ENCODE measurements at places on chromosomes 2 and 18.

GRCh38 chr2:37471994-37472393 is 127.6 kb downstream of the QPCT start:
- DNase-seq = no peak

GRCh38 chr2:33363325-33364298 is 112.8 kb upstream of the RASGRP3 start:
- DNase-seq = no peak

GRCh38 chr18:75497576-75498235 is 70.2 kb upstream of the SMIM21 start:
- DNase-seq = no peak

DNA sequence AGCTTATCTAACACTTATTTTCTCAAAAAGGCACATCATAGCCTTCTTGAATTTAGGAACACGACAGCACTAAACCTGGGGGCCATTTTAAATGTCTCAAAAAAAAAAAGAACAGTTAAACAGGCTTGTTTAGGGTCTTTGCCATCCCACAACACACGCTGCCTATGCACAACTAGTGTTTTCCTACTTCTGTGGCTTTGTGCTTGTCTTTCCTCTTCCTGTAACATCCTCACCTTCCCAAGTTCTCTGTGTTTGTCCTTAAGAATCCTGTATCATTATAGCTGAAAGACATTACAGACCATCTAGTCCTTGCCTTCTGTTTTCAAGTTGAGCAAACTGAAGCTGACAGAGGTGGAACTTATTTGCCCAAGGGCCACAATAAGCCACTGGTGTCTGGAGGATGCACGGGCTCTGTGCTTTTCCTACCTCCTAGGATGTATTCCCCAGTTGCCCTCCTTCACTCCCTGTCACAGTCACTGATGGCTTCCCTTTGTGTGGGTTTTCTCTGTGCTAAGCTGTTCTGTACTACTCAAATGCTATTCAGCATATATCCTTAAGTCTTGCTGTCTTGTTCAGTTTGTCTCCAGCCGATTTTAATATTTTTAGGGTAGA is 22.6 kb downstream of the SNRPD1 start:
- DNase-seq = no peak

DNA sequence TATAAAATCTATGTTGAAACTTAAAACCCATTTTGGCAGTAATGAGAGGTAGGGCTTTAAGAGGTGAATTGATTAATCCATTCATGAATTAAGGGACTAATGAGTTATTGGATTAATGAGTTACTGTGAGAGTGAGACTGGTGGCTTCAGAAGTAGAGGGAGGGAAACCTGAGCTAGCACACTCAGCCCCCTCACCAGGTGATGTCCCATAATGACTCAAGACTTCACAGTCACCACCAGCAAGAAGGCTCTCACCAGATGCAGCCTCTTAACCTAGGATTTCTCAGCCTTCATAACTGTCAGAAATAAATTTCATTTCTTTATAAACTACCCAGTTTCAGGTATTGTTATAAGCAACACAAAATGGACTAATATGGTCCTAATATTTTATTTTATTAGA is 621.7 kb upstream of the ACVR2A start:
- DNase-seq = no peak

- DNase-seq = no peak
These were observed 159.1 kb upstream of the ZSWIM2 start for GRCh38 chr2:187008111-187008510.

- no peak for DNase-seq
These were observed 34.9 kb upstream of the TGIF1 start for GRCh38 chr18:3415110-3415509.

GRCh38 chr2:96898641-96899412 is 28.9 kb upstream of the SEMA4C start:
- DNase-seq = no peak

DNA sequence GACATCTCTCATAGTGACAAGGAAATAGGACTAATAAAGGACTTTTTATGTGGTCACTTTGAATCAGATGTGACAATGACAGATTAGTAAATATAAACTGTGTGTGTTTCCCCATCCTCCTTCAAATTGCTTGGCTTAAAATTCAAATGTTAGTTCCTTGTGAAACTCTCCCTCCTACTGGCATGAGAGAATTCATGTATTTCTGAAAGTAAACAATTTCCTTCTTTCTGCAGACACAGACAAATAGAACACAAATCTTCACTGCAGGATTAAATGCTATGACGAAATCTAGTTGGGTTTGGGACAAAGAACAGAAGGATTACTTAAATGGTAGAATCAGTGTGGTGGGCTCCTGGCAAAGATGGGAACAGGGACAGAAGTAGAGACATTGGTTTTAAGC is 328.7 kb upstream of the FAM98A start:
- no peak for DNase-seq

DNA sequence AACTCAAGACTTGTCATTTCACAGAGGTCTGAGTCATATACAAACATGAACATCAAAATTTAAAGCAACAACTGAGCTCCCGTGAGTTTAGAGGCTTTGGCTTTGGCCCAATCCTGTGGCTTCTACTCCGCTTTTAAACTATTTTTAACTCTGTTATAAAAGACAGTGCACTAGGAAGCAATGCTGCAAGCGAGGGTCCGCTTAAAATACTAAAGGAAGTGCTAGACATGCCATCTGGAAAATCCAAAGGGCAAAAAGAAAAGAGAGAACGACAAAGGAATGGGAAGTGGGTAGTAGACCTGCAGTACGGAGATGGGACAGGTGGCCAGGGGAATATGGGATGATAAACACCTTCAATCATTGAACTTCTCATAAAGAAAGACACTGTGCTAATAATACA is 37.4 kb upstream of the MYT1L start:
- no peak for DNase-seq

- no peak for DNase-seq
These were observed 446.0 kb downstream of the XIRP2 start for GRCh38 chr2:167334146-167334742.

- no peak for DNase-seq
These were observed 1.5 kb downstream of the SPOPL start for GRCh38 chr2:138503087-138503442.

DNA sequence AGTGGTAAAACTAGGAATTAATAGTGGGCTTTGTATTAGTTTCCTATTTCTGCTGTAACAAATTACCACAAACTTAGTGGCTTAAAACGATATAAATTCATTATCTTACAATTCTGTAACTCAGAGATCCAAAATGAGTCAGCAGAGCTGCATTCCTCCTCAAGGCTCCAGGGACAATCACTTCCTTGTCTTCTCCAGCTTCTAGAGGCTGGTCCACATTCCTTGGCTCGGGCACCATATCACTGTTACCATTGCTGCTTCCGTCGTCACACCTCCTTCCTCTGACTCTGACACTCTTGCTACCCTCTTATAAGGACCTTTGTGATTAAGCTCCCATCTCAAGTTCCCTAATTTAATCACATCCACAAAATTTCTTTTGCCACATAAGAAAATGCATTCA is 567.8 kb upstream of the KLHL29 start:
- DNase-seq = no peak

DNA sequence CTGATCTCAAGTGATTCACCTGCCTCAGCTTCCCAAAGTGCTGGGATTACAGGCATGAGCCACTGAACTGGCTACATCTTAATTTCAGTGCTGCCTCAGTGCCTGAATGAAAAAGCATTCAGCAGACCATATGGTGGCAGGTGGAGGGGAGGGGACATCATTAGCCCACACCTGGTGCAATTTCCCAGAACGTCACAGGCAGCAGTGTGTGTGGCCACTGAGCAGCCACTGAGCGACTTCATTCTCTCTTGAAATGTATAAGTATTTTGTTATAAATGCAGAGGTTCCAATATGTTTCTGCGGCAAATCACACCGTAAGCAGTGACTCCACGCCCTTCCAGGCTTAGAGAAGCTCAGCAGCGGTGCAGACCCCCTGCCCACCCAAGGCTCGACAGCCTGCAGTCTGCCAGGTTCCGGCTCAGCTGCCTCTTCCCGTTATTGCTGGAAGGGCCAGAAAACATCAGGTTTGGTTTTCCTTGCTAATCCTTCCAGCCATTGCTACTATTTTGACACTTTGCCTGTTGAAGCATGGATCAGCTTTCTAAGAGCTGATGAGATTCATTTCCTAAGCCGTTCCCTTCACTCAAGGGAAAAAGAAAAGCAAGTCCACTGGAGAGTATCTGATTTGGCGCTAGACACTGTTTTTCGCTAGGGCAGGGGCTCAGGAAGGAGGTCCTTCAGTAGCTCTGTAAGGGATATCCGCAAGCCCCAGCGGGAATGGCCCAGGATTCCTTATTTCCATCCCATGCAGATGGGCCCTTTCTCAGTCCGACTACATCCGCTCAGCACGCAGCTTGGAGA is 250.7 kb downstream of the VAPA start:
- no peak for DNase-seq

- no peak for DNase-seq
These were observed 153.5 kb upstream of the PGAP1 start for GRCh38 chr2:197079832-197080555.

DNA sequence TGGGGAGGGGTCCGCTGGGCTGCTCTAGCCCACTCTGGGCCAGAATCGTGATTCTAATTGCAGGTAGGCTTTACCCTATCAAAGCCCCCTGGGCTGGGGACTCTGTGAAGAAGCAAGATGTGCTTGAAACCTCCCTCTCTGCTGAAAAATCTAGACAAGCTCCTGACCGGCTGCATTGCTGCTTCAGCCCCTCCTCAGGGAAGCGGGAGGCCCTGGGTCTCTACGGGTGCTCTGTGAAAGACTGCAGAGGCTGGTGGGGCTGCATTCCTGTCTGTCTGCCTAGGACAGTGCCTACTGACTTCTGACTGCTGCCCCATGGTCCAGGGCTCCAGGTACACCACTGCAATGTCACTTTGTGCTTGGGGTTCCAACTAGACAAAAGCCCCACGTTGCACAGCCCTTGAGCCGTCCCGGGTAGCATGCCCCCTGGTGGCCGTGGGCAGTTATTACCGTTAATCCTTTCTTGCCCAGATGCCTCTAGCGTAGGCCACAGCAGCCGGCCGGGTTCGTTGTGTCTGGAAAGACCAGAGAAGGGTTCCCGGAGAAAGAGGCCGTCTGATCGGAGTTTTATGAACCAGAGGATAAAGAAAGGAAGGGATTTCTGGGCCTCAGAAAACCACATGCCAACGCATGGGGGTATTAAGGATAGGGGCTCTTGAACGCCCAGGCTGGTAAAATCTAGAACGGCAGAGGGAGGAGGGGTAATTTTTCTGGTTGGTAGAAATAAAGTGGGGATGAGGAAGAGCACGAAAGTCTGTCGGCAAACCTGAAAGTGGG is 15.9 kb upstream of the C1QL2 start:
- DNase-seq = peak; percentile 14

DNA sequence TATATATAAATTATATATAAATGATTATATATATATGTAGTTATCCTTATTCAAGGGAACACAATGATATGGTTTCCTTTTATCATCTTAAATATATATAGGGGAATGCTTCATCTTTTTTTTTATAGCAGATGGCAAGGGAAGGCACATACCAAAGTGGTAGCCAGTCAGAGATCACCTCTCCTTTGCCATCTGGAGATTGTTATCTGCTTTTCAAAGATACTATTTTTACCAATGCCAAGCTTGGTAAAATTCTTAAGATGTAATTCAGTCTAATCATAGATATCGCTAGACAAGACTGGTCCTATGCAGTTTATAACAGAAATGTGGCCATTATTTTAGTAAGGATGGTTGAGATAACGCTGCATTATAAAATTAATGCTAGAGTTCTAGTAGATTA is 64.7 kb upstream of the DSEL start:
- DNase-seq = no peak

DNA sequence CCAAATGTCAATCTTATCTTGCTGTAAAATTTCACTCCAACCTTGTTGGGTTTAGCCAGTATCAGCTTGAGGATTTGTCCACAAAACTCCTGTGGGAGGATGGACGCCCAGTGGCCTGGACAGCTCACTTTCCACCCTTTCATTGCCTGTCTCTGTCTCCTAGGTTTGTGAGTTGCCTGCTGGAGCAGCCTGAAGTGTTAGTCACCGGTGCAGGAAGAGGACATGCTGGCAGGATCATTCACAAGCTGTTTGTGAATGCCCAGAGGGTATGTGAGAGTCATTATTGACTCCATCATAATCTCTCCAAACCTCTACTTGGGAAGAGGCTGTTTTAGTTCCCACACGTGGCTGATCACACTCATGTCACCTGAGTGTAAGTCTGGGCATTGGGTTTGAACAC is 112.3 kb downstream of the RAB3GAP1 start:
- DNase-seq = no peak

- DNase-seq = no peak
These were observed 42.5 kb upstream of the LCLAT1 start for GRCh38 chr2:30404319-30405259.

DNA sequence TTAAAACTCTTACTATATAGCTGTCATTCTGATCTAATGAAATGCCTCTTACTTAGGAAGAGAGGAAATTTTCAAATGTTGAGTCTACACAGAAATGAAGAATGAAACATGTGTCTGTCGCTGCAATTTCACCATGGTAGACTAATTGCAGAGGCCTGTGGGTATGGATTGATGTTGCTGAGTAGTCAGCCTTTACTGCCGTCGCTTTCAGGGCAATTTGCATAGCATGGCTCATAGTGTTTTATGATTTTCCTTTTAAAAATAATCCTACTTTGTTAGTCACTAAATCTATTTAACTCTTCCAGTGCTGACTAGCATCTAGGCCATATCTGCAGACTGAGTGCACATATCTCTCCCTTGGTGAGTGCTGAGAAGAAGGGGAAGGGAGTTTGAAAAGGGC is 819.2 kb downstream of the SATB2 start:
- DNase-seq = no peak

DNA sequence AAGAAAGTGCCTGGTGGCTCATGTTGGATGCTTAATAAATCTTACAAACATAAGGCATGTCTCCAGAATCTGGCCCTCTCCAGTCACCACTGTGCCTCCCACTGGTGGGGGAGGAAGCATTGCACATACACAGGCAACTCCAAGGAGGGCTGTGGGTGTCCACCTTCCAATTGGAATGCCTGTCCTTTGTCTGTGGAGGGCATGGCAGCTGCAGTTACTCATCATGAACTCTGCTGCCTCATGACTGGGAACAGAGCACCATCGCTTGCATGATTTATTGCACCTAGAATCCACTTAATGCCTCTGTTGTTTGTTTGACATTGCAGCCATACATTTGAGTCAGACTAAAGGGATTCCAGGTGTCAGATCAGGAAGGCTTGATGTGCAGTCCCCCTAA is 278.9 kb downstream of the PRKCE start:
- DNase-seq = no peak

GRCh38 chr2:127670055-127670956 is 5.0 kb downstream of the LIMS2 start:
- DNase-seq = no peak

GRCh38 chr2:119241205-119241532 is 17.5 kb downstream of the STEAP3 start:
- DNase-seq = no peak

- no peak for DNase-seq
These were observed 23.4 kb upstream of the CHRNA1 start for GRCh38 chr2:174787487-174788205.

- DNase-seq = no peak
These were observed 19.4 kb downstream of the CFLAR start for GRCh38 chr2:201135386-201135785.

GRCh38 chr2:157837851-157838441 is 38.2 kb downstream of the ACVR1 start:
- no peak for DNase-seq
